T-helper 1 cell (primary cell): ENCODE measurements at places on chromosomes 2 and 18.

GRCh38 chr2:165044505-165045303 lies 89.4 kb upstream of the SLC38A11 start:
- no peak for DNase-seq

- DNase-seq, result no peak
Observed at GRCh38 chr2:226578879-226579278, 220.7 kb downstream of the IRS1 start.

DNA sequence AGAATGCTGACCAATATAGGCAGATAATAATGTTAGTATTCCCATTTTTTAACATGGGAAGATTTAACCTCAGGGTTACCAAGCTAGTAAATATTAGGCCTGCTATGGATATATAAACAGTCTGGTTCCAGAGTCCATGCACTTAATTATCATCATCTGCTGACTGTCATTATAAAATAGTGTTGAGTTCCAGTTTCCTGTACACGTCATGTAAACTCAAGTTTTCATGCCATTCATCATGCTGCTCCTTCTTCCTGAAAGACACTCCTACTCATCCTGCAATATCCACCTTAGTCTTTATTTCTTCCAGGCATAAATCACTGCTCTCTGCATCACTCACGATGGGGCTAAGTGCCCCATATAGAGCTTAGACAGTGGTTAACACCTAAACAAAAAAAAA lies 420.8 kb upstream of the SPHKAP start:
- no peak for DNase-seq

DNA sequence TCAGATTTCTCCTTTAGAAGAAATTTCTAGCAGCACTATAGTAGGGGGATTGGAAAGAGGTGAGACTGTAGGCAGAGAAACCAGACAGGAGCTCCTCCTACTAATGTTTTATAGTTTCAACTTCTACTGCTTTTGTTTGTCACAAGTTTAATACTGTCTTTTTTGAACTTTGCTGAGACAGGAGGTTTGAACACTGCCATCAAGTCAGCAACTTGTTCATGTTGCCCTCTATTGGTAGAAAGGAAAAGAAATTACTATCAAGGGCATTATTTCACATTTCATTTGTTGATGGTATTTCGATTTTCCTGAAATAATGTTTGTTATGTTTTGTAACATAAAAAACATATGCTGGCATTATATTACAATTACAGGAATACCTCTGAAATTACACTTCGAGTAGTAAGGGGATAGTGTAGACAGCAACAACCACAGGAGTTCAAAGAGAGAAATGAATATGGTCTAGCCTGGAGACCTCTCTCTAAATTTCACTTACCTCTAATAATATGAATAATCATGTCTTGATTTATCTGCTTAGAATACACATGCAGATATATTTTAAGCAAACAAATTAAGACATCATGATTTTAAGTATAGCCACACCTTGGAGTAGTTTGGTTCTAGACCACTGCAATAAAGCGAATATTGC lies 12.4 kb upstream of the CCDC88A start:
- DNase-seq, result peak; percentile 20

DNA sequence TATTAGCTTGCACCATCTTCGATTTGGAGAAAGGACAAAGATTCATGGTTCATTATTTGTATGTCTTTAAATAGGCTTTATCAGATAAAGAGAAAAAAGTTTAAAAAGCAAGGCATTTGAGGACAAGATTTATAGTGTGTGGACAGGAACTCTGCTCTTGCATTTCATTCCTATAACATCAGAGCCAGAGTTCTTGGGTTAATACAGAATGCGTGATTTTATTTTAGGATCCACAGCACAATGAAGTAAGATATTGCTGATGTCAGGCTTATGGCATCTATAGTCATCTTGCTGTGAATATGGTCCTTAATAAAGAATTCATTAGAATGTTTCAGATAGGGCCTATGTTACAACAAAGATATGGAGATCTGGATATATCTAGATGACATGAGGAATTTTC lies 19.7 kb downstream of the RASGRP3 start:
- DNase-seq, result no peak

DNA sequence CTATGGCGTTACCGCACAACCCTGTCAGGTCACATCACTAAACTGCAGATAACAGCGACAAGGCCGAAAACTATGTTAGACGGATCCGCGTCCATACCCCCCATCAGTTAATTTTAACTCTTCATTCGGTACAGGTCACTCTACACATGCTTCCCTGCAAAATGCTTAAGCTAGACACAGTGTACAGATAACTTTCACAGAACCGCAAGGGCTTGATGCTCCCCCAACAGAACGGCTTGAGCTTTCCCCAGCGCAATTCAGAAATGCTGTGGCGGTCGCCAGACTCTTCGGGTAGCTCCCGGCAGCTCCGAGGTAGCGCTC lies 283 bp upstream of the RBBP8 start:
- no peak for DNase-seq

DNA sequence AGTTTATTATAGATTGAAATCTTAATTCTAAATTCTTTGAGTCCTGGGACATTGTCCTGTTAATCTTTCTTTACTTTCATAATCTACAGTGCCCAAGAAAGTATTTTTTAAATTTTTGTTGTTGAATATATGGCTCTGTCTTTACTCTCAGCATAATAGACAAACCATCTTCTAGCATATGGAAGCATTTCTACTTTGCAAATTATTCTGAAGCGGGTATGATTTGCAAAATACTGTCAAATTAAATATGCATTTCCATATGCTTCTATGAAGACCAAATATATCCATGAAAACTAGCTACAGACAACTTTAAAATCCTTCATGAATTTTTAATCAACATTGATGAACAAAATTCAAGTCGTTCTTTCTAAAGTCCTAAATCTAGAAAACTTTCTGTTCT lies 117.2 kb downstream of the KYNU start:
- no peak for DNase-seq

DNA sequence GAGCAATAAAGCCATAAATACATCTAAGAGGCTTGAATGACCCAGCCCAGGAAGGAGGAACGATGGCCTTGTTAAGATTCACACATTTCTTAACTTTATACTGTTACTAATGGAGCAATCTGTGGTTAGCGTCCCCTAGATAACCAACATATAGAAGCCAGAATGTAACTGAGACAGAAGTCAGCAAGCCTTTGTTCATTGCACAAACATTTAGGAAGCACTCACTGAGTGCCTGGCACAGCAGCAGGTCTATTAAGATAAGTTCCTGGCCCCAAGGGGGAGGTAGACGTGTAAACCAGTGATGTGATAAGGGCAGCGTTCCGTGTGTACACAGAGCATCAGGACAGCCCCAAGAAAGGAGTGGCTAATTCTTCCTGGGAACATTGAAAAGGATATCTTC lies 63.6 kb upstream of the ATL2 start:
- DNase-seq, result no peak

GRCh38 chr2:178891265-178891958 lies 84.2 kb upstream of the TTN start:
- peak; percentile 19 for DNase-seq

GRCh38 chr2:120802158-120802557 lies 66.5 kb downstream of the GLI2 start:
- no peak for DNase-seq
